SJSA1 (cell line): ENCODE measurements at places on chromosomes 2 and 18. TPM values are rescaled to one million over a fixed set of nuclear protein-coding genes. Genes with fewer than 3 reads are reported as not detected.

DNA sequence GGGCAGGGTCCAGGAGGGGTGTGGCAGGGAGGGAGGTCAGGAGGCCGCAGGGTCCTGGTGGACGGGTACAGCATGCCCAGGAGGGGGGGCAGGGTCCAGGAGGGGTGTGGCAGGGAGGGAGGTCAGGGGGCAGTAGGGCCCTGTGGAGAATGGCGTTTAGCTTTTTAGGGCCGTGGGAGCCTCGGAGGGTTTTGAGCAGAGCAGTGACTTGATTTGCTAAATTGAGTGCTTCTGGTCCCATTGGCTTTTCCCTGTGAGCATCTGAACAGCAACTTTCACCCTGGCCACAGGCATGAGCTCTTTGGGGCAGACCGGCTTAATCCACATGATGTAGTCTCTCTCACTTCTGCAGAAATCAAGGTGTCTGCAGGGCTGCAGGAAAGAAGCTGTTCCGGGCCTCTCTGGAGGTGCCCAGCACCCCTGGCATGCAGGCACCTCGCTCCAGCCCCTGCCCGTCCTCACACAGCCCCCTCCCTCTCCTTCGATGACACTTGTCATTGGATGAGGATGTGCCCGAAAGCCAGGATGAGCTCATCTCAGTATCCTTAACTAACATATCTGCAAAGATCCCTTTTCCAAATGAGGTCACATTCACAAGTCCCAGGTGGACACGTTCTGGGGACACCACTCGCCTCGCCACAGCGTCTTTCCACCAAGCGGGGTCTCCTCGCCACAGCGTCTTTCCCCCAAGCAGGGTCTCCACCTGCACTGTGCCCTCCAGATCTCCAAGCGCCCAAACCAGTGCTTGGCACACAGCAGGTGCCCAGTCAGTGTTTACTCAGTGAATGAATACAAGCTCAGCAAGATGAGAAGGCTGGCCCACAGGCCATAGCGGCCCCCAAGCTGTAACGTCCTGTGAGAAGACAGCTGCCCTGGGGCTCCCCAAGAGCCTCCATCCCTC, 94.0 kb downstream of the NDUFA10 start:
- H3K4me1 ChIP-seq: peaks cover 11% of the 10 kb centered on the region
- no peak for DNase-seq
- H3K27me3 ChIP-seq: no peaks in the 10 kb centered on the region

GRCh38 chr2:174959787-174960186, 45.4 kb downstream of the CHN1 start:
- H3K27ac ChIP-seq: no peak overlapping the region
- H3K27me3 ChIP-seq: no peaks in the 10 kb centered on the region
- 0 out of 2 replicates have a peak, but pooled peaks cover 3% of the 10 kb centered on the region for H3K4me1 ChIP-seq
- DNase-seq: no peak
- no peak overlapping the region for H3K4me3 ChIP-seq

HK2 gene
- 5.0 and 7.1 TPM in 2 replicates for total RNA-seq

DNA sequence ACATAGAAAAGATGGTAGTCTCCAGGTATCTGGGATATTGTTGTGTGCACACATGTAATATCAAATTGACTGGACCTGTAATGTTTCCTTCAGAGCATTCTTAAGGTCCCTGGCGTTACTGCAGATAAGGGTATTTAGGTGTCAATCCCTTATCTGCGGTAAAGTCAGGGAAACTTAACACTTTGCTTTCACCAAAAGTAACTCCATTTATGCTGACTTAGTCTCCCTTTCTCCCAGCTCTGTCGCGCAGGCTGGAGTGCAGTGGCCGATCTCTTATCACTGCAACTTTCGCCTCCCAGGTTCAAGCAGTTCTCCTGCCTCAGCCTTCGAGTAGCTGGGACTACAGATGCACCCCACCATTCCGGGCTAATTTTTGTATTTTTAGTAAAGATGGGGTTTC, 1.8 kb downstream of the CNNM3 start:
- H3K4me3 ChIP-seq: no peak overlapping the region
- no peaks in the 10 kb centered on the region for H3K27me3 ChIP-seq
- no peak overlapping the region for H3K27ac ChIP-seq
- no peak for DNase-seq

- no peak overlapping the region for H3K4me3 ChIP-seq
- H3K27ac ChIP-seq: no peak overlapping the region
- no peaks in the 10 kb centered on the region for H3K4me1 ChIP-seq
- DNase-seq: no peak
Measured at GRCh38 chr2:124834331-124834730, 809.2 kb downstream of the CNTNAP5 start.

DNA sequence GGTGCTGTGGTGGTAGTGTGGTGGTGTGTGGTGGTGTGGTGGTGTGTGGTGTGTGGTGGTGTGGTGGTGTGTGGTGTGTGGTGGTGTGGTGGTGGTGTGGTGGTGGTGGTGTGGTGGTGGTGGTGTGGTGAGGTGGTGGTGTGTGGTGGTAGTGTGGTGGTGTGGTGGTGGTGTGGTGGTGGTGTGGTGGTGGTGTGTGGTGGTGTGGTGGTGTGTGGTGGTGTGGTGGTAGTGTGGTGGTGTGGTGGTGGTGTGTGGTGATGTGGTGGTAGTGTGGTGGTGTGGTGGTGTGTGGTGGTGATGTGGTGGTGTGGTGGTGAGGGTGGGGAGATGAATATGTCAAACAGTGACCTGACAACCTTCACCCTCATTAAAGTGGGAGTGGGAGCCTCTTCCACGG, 55.6 kb upstream of the DLGAP1 start:
- no peaks in the 10 kb centered on the region for H3K4me1 ChIP-seq
- no peaks in the 10 kb centered on the region for H3K36me3 ChIP-seq
- DNase-seq: no peak
- no peak overlapping the region for H3K4me3 ChIP-seq
- H3K27ac ChIP-seq: no peak overlapping the region

- H3K27ac ChIP-seq: no peak overlapping the region
- H3K36me3 ChIP-seq: no peaks in the 10 kb centered on the region
- H3K4me3 ChIP-seq: no peak overlapping the region
- H3K27me3 ChIP-seq: no peaks in the 10 kb centered on the region
- no peak for DNase-seq
- H3K4me1 ChIP-seq: peaks cover 14% of the 10 kb centered on the region
Measured at GRCh38 chr2:171185165-171185818, 24.6 kb upstream of the TLK1 start.
